Thoracic aorta (tissue), 2 donors: ENCODE measurements at places on chromosomes 4 and X.

DNA sequence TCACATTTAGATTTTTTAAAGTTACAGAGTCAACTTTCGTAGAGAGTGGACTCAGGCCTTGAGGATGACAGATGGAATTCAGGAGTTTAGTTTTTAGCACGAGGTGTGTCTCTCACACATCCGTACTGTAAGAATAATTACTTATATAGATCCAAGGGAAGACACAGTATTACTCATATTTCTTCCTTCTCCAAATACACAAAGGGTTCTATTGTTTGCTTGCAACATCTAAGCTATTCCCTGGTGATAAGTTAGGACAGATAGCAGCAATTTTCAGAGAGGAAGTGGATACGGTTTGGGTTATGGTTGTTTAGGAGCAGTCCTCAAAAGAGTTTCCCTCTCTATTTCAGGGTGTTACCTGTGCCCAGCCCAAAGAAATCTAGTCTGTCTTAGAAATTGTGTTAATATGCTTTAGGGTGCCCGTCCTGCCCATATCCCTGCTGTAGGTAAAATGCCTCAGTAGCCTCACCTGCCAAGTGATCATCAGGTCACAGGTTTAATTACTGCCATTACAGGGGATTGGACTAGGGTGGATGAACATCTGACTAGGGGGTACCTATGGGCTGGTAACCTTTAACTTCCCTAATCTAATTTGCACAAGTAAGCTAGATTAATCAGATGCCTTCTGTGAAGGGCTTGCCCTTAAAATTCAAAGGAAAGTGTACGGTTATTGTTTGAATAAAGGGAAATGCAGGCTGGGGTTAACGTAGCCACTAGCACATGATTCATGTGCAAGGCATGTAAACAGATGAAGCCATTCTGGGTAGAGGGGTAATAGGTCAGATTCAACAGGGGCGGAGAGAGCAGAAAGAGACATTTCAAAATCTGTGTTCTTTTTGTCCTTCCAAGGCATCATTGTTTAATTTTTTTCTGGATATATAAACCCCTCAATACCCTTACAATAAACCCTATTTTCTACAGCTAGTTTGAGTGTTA, 8.7 kb upstream of the PPP3CA start:
- DNase-seq, result no peak

DNA sequence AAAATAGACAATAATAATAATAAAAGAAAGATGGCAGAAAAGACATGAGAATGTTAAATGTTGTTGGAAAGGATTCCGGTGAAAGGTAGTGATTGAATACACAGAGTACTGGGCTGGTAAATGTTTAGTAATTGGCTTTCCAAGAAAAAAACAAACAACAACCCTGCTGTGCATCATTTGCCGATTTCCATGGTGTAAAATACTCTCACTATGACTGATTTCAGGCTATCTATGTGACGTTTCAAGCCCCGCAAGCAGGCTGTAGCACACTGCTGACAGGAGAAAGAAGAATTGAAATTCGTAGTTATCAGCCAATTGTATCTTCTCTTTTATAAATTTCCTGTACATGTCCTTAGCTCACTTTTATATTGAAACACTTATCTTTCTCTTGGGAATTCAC, 13.6 kb upstream of the SEPTIN6 start:
- DNase-seq, result no peak

DNA sequence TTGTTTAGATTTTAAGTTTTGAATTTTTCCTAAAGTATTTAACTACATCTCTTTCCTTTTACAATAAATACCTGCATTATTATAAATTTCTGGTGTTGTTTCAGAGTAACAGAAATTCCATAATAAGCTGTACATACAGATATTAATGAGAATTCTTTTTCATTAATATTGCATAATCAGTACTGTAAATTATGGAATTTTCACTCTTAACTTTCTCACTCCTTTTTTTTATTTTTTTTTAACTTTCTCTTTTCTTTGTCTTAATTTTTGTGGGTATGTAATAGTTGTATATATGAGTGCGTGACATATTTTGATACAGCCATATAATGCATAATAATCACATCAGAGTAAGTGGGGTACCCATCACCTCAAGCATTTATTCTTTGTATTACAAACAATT, 110.5 kb downstream of the KLHL8 start:
- DNase-seq, result no peak

- no peak for DNase-seq
Observed at GRCh38 chr4:160299608-160300007, 1196.7 kb downstream of the RAPGEF2 start.

DNA sequence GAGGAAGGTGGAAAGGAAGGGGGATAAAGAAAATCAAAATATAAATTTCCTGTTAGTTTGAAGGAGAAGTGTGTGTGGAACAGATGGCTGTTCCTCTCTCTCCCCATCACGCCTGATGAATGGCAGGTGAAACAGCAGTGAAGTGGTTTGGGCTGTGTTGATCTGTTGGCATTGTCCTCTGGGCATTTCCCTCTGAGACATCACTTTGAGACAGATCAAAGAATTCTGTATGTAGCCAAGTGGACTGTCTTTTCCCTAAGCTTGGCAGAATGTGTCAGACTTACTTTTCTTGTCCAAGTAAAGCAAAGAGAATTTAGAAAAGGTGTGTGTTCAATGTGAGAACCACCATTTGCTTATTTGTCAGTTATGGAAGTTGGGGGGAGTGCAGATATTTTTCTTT, 47.5 kb downstream of the SEPTIN11 start:
- no peak for DNase-seq

- DNase-seq, result no peak
Observed at GRCh38 chr4:41145571-41146078, 68.7 kb downstream of the APBB2 start.

- no peak for DNase-seq
Observed at GRCh38 chrX:39725928-39726619, 371.7 kb downstream of the BCOR start.

GRCh38 chr4:99504804-99505502, 5.9 kb upstream of the C4orf17 start:
- DNase-seq, result no peak

- DNase-seq, result no peak
Observed at GRCh38 chr4:76523593-76523992, 88.6 kb downstream of the SHROOM3 start.

GRCh38 chrX:70253377-70254062, 6.5 kb downstream of the P2RY4 start:
- no peak for DNase-seq

DNA sequence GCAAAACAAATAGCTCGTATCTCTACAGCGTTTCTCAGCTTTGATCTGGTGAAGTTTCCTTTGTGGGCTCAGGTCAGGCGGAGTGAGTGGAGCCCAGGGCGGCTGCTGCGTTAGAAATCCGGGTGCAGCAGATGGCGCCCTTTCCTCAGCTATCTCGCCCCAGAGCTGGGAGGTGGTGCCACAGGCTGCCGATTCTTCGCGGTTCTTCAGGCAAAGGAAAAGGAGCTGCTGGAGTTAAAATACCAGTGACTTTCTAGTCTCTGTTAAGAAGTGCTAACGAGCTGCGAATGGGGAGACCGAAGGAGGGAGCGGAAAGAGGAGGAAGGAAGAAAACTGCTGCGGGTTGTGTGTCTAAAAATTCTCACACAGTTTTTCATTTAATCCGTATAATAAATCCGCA, 114.6 kb downstream of the CPE start:
- DNase-seq, result no peak

- no peak for DNase-seq
Observed at GRCh38 chr4:38509551-38509950, 154.4 kb upstream of the KLF3 start.

DNA sequence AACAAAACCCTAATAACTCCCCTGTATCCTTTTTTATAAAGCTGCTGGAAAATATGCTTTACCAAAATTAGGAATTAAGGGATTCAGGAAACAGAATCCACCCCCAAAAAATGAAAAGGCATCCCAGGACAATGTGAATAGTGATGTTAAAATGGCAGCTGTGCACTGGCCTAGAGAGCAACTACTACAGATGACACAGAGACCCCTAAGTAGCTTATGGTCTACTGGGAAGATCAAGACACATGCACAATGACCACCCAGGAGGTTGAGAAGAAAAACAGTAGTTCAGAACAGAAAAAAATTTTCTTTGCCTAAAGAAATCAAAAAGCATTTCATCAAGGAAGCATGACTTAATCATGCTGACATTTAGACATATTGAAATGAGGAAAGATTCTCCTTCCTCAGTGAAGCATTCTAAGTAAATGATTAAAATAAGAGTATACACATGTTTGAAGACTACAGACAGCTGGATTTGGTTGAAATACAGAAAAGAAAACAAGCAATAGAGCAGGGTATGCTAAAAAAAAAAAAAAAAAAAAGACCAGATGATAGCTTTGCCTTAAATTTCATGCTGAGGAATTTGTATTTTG, 117.3 kb downstream of the WDFY3 start:
- DNase-seq, result no peak

DNA sequence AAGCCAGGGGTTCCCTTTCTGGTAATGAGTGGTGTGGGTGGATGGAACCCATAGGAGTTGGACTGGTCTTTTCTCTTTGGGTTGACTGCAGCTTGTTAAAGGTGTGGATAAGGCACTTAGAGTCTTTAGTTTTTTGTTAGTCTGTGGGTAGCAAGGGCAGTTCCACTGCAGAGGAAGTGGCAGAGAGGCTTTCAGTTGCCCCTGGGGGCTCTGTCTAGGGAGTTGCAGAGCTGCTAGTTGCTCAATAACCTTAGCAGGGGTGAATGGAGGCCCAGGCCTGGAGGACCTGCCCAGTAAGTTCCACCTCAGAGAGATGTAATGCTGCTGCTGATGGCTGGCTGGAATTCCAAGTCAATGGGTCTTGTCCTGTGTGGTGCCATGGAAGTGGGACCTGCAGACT, 282.6 kb upstream of the NDST4 start:
- DNase-seq, result no peak

- DNase-seq, result no peak
Observed at GRCh38 chrX:17377795-17378194, 2.8 kb downstream of the NHS start.

DNA sequence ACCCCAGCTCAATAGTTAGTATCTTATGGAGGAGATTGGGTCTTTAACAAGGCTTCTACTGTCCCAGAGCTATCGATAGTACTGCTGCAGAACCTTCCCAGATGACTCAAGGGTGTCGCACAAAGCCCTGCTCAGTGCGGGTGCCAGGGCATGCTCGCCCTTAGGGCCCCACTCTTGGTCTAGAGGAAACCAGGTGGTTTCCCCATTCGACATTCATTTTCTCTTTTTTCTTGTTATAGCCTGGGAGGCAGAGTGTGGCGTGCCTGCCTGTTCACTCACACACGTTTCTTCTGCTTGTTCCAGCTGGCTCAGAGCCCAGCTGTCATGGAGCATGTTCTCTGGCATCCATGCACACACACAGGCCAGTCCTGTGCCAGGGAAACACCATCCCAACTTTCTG, 144.5 kb downstream of the SMIM20 start:
- no peak for DNase-seq

GRCh38 chr4:138697851-138698250, 317.7 kb upstream of the NOCT start:
- no peak for DNase-seq

DNA sequence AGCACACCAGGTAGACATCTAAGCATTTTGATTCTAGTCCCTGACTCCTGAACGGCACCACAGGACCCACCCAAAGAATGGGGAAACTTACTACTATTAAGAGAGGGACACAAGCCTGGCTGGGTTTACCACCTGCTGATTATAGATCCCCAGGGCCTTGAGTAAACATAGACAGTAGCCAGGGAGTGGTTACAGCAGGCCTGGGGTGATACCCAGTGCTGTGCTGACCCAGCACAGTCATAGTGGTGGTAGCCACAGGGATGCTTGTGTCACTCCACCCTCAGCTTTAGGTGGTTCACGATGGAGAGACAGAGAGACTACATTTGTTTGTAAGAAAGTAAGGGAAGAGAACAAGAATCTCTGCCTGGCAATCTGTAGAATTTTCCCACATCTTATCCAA, 11.7 kb downstream of the CYSLTR1 start:
- DNase-seq, result no peak

GRCh38 chr4:163269869-163270268, 62.5 kb downstream of the NPY1R start:
- no peak for DNase-seq

DNA sequence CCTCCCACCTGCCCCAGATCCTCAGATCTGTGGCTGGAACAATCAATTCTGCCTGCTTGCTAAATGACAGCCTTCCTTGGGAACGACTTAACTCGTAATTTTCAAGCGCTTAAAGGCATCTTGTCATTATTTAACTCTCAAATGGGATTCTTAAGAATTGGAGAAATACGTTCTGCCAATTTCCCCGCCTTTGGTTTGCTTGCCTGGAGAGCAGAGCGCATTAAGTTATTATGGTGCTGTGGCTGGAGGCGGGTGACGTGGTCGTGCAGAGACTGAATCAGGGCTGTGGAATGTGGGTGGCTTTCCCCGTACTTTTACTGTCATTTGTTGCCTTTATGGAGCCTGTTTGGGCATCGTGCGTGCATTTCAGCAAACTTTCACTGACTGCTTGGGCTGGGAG, 78.9 kb upstream of the PSAPL1 start:
- no peak for DNase-seq

DNA sequence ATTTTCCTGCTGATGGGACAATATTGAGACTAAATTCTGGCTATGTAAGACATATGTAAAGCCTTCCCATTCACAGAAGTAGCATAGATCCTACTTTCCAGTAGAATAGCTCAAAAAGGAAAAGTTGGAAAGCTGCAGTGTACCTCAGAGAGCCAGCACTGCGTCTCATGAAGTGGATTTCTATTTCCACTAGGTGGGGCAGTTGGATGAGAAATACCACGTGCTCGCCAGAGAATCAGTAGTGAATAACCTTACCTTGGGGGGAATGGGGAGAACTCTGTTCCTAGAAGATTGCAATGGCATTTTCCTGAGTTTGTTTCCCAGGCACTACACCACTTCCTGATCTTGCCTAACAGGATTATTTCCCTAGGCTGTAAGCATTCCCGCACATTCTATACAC, 907.1 kb downstream of the FSTL5 start:
- DNase-seq, result no peak
